Activated T-helper 2 cell treated with anti-CD3 and anti-CD28 coated beads, Interferon-gamma antibody, Interleukin-2, Interleukin-4, amounts not matched to agents 10 μg/mL and 5 μg/mL and 100 μg/mL, durations not matched to agents 14 hours and 24 hours and 36 hours (primary cell): ENCODE measurements at places on chromosomes 6 and 20. TPM values are rescaled to one million over a fixed set of nuclear protein-coding genes. Genes with fewer than 3 reads are reported as not detected.

CDH4 gene
- total RNA-seq = not detected in 2 replicates

GRCh38 chr6:96491926-96492325 is 29.7 kb upstream of the UFL1 start:
- H3K27ac ChIP-seq = no peak overlapping the region
- DNase-seq = no peak
- H3K4me1 ChIP-seq = no peaks in the 10 kb centered on the region
- H3K27me3 ChIP-seq = no peaks in the 10 kb centered on the region
- no peak overlapping the region for H3K4me3 ChIP-seq
- no peaks in the 10 kb centered on the region for H3K36me3 ChIP-seq

TCP11 gene
- not detected in 2 replicates for total RNA-seq

DNA sequence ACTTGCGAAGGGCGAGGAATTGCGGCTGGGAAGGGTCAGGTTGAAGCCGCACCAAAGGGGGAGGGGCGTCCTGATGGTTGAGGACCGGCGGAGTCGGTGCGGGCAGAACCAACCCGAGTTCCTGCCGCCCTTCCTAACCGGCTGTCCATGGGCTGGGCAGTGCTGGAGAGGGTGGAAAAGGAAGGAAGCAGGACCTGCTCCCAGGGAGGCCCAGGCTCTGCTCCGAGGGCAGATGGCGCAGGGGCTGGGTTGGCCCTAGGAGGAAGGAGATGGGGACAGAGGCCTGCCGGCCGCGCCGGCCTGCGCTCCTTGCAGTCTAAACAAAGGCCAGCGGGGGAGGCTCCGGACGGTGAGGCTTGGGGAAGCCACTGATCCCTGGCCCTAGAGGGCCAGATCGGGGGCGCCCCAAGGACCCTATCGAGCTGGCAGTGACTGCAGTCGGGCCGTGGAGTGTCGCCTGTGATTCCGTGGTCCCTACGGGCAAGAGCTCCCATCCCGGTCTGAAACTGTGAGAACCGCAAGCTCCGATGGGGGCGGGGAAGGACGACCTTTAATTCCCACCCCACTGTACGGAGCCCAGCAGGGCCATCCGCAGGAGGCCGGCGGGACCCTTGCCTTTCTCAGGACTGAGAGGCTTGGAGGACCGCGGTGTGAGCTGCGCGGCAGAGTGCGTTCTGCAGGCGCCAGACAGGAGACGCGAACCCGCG is 39.4 kb downstream of the YTHDF1 start:
- no peak for DNase-seq
- H3K36me3 ChIP-seq = no peaks in the 10 kb centered on the region
- no peak overlapping the region for H3K4me3 ChIP-seq
- H3K27me3 ChIP-seq = peaks cover 44% of the 10 kb centered on the region
- H3K4me1 ChIP-seq = peaks cover 1% of the 10 kb centered on the region

DNA sequence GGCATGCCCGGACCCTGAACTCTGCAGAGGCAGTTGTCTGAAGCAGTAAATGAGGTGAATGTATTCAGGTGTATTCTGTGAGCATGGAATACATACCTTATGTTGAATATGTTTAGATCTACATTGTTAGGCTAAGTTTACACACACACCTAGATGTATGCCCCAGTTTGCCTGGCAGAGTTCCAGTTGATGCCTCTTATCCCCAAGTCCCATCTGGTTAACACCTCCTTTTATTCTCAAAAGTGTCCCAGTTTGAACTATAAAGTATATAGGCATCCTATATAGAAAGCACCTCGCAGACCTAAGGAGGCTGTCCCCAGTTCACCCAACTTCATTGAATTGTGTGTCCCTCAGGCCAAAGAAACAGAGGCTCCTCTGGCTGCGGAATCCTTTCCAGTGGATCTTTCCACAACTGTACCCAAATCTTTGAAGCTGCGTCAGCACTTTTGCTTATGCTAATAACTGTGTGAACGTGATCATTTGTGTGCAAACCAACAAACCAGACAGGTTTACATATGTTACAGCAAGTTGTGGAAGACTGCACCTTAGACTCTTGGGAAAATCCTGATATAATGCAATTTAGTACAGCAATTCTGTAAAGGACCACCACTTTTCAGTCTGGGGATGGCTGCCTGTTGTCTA is 4.8 kb upstream of the DHX35 start:
- H3K27me3 ChIP-seq = no peaks in the 10 kb centered on the region
- no peak overlapping the region for H3K4me3 ChIP-seq
- peaks cover 15% of the 10 kb centered on the region for H3K36me3 ChIP-seq

GRCh38 chr20:57612436-57612835 is 7.8 kb downstream of the ZBP1 start:
- H3K4me3 ChIP-seq = no peak overlapping the region
- peaks cover 8% of the 10 kb centered on the region for H3K36me3 ChIP-seq
- DNase-seq = no peak
- peaks cover 6% of the 10 kb centered on the region for H3K4me1 ChIP-seq

ZNF512B gene
- 26.2 and 27.0 TPM in 2 replicates for total RNA-seq

- peaks cover 9% of the 10 kb centered on the region for H3K27me3 ChIP-seq
- H3K27ac ChIP-seq = no peak overlapping the region
- no peak for DNase-seq
- H3K4me3 ChIP-seq = no peak overlapping the region
- H3K4me1 ChIP-seq = peaks cover 39% of the 10 kb centered on the region
Measured at GRCh38 chr6:53481323-53481722, 63.6 kb downstream of the GCLC start.

- no peak for DNase-seq
- no peaks in the 10 kb centered on the region for H3K4me1 ChIP-seq
- H3K4me3 ChIP-seq = no peak overlapping the region
- peaks cover 72% of the 10 kb centered on the region for H3K36me3 ChIP-seq
Measured at GRCh38 chr20:56517211-56517610, 7.3 kb upstream of the FAM209A start.

DNA sequence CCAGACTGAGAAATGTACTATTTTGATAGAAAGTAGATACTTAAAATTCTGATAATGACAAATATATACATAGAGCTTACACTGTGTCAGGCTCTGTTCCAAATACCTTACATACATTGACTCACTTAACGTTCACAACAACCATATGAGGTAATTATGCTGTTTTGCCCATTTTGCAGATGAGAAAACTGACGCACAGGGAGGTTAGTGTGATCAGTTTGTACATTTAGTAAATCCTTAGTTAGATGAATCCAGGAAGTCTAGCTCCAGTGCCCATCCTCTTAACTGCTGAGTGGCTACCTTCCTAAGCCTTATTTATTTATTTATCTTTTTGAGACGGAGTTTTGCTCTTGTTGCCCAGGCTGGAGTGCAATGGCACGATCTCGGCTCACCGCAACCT is 23.3 kb upstream of the GTF3C6 start:
- H3K4me3 ChIP-seq = no peak overlapping the region
- H3K27me3 ChIP-seq = no peaks in the 10 kb centered on the region

TBX18 gene
- total RNA-seq = not detected in 2 replicates

DNA sequence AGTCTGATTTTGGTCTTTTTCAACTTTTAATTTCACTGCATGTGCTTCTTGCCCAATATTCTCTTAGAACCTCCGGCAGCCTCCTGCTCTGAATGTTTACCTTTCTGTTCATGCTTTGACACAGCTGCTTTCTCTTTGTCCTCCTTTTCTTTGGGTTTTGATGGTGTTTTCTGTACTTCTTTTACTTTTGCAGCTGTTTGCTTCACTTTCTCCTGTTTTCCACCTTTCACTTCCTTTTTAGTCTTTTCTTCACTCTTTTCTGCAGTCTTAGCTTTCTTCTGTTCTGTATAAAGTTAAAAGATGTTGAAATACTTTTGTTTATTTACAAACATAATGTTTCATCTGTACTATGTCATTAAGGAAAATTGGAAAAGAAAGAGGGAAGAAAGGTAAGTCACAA is 133.1 kb downstream of the TRDN start:
- H3K36me3 ChIP-seq = no peaks in the 10 kb centered on the region
- H3K4me1 ChIP-seq = no peaks in the 10 kb centered on the region
- DNase-seq = no peak
- H3K27me3 ChIP-seq = no peaks in the 10 kb centered on the region
- no peak overlapping the region for H3K4me3 ChIP-seq
- H3K27ac ChIP-seq = no peak overlapping the region

MATN4 gene
- 0.39 and 0.64 TPM in 2 replicates for total RNA-seq

DNA sequence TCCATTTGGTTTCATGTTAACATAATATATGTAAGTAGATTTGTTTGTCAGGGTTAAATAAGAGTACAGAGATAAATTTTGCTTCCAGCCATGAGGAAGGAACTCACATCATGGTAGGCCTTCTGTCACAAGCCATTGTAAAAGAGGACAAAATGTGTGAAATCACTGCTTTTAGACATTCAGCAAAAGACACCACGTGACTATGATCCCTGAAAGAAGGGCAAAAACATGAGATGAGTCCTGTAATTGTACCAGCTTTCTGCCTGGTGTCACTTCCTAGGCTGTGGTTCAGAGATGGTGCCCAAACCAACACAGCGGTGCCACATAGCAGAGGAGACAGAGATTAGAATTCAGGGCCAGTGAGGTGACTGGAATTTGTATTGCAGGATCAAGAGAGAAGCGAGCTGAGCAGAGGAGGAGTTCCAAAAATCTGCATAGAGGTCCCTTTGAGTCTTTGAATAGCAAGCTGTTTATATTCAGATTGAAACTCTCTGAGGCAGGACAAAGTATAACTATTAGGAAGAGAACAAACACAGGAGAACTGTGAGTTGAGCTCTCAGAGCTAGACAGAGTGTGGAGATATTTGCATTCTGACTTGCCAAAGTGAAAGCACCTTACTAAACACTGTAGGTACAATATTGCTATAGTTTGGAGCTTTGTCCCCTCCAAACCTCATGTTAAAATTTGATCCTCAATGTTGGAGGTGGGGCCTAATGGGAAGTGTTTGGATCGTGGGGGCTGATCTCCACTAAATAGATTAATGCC is 52.6 kb upstream of the PDE7B start:
- no peaks in the 10 kb centered on the region for H3K27me3 ChIP-seq
- no peak overlapping the region for H3K27ac ChIP-seq
- H3K4me3 ChIP-seq = no peak overlapping the region
- peaks cover 11% of the 10 kb centered on the region for H3K4me1 ChIP-seq

GRCh38 chr6:51273228-51273961 is 454.7 kb downstream of the TFAP2B start:
- H3K27ac ChIP-seq = no peak overlapping the region
- DNase-seq = no peak

- H3K4me3 ChIP-seq = no peak overlapping the region
- H3K27me3 ChIP-seq = no peaks in the 10 kb centered on the region
- DNase-seq = no peak
- peaks cover 29% of the 10 kb centered on the region for H3K4me1 ChIP-seq
- H3K27ac ChIP-seq = no peak overlapping the region
Measured at GRCh38 chr20:50333812-50334211, 143.2 kb downstream of the CEBPB start.

DNA sequence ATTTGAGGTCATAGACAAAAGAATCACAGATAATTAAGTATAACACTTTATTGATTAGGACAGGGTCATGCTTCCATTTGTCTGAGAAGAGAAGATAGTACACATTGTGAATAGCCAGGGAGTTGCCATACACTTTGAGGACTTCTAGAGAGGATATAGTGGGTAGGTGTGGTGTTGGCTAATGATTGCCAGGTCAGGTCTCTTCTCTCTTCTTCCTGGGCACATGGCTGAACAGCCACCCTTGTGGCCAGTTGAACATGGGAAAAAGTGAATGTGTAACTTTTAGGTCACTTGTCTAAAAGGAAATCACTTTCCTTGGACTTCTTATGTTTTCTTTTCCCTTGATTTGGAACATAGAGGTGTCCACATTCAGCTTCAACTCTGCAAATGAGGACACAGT is 772.1 kb upstream of the MAP3K7 start:
- no peak overlapping the region for H3K4me3 ChIP-seq
- no peaks in the 10 kb centered on the region for H3K27me3 ChIP-seq
- no peaks in the 10 kb centered on the region for H3K4me1 ChIP-seq
- no peak for DNase-seq
- no peak overlapping the region for H3K27ac ChIP-seq

MAFB gene
- 0.83 and 1.1 TPM in 2 replicates for total RNA-seq

DNA sequence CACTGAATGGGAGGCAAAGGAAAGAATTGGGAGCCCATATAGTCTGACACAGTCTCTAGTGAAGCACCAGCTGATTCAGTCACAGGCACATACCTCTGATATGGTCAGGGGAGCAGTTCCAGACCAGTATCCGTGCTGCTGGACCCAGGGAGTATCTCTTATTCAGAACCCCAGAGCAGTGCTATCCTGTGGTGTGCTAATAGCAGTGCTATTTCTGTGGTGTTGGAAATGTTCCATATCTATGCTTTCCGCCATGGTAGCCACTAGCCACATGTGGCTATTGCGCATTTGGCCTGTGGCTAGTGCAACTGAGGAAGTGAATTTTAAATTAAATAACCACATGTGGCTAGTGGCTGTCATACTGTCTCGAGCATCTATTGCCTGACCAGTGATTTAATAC is 11.0 kb downstream of the SCUBE3 start:
- no peaks in the 10 kb centered on the region for H3K36me3 ChIP-seq
- no peak overlapping the region for H3K27ac ChIP-seq
- peaks cover 13% of the 10 kb centered on the region for H3K27me3 ChIP-seq

GRCh38 chr6:146819596-146820320 is 221.0 kb downstream of the ADGB start:
- DNase-seq = no peak
- no peak overlapping the region for H3K4me3 ChIP-seq
- H3K36me3 ChIP-seq = no peaks in the 10 kb centered on the region
- peaks cover 2% of the 10 kb centered on the region for H3K27me3 ChIP-seq
- no peaks in the 10 kb centered on the region for H3K4me1 ChIP-seq

DNA sequence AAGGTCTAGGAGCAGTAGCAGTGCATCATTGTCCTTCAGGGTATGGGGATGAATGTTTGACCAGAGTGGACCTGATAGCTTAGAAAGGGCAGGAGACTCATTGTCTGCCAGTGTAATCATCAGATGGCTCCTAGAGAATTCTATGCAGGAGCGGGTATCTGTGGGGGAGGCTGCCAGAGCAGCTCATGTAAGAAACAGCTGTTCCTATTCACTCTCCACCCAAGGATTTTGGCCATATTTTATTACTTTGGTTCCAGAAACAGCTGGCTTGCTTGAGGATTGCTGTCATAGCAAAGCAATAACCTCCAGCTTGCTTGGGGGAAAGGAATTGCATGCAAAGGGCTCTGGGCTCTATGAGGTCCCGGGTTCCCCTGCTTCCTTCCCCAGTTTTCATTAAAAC is 44.1 kb downstream of the RALY start:
- H3K4me3 ChIP-seq = no peak overlapping the region
- no peak overlapping the region for H3K27ac ChIP-seq
- DNase-seq = no peak
- H3K27me3 ChIP-seq = no peaks in the 10 kb centered on the region

DNA sequence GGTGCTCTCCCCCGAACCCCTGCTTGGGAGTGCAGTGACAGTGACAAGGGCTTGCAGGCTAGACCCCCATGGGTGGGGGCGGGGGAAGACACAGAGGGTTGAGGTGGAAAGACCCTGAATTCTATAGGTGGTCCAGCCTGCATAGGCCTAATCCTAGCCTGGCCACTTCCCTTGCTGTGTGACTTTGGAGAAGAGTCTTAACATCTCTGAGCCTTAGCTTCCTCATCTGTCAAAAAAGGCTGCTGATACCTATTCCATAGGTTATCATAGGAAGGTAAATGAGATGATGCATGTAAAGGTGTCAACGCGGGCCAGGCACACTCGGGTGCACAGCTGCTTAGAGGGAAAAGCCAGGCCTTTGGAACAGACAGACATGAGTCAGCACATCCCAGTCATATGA is 15.8 kb downstream of the BPIFB4 start:
- H3K27me3 ChIP-seq = peaks cover 4% of the 10 kb centered on the region
- H3K4me3 ChIP-seq = no peak overlapping the region
- DNase-seq = no peak
- no peak overlapping the region for H3K27ac ChIP-seq
- H3K4me1 ChIP-seq = peaks cover 2% of the 10 kb centered on the region
